ENCODE measurements at places on chromosomes 7 and 10.

DNA sequence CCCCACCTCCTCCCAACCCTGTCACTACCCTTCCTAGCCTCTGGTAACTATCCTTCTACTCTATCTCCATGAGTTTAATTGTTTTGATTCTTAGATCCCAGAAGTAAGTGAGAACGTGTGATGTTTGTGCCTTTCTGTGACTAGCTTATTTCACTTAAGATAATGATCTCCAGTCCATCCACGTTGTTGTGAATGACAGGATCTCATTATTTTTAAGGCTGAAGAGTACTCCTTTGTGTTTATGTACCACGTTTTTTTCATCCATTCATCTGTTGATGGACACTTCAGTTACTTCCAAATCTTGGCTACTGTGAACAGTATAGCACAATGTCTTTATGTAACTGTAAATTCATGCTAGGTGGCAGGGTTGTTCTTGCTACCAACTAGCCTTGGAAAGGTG is 461.6 kb downstream of the PLXDC2 start:
- no peak for DNase-seq

DNA sequence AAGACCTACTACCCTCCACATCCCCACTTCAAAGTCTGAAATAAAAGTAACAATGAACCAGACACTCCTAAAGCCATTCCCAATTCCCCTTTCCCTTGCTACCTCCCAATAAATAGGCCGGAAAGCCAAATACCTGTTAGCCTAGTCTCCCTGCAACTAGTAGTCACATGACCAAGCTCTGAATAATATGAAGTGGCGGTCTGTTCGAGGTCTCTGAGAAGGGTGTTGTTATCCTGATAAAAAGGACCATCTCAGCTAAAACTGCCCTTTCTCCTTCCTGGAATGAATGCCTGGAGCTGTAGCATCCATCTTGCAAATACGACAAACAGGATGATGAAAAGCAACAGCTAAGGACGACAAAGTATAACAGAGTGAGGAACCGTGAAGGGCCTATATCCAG is 6.0 kb downstream of the KIF5B start:
- DNase-seq: no peak

- no peak for DNase-seq
These were observed 947.1 kb upstream of the MBL2 start for GRCh38 chr10:53719658-53720057.

GRCh38 chr10:17793823-17794644 is 15.1 kb upstream of the MRC1 start:
- DNase-seq: no peak

DNA sequence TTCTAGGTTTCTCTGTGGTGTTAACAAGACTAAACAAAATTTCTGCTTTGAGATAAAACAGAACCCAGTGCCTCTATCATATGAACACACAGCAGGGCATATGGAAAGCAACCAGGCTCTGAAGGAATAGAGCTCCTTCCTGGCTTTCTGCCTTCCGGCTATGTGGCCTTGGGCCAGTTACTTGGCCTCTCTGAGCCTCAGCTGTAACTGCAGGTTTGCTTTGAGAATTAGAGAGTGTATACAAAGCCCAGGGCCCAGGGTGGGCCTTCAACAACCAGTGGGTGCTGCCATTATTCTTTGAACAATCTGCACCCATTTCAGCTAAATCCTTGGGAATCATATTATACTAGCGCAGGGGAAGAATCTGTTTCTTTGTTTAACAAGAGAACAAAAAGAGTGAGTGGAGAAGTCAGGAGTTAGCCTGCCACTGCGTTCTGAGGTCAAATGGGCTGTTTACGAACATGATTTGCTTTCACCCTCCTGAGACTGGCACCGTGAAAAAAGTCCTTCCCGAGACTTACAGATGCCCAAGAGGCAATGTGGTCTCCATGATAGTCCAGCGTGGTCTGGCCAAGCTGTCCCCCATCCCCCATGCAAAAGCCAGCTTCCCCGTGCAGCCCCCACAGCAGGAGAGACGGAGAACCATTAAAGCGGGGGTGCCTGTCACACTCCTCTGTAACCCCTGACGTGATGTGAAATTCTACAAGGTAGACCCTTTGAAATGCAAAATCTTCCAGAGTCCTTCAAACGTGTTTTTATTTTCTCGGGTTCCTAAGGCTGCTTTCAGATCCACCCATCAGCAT is 4.9 kb downstream of the FAM53B start:
- DNase-seq: no peak
